MCF 10A (cell line): ENCODE measurements at places on chromosomes 1 and 21.

GRCh38 chr1:56961426-56961825 lies 4.4 kb downstream of the C8B start:
- no peak for DNase-seq

DNA sequence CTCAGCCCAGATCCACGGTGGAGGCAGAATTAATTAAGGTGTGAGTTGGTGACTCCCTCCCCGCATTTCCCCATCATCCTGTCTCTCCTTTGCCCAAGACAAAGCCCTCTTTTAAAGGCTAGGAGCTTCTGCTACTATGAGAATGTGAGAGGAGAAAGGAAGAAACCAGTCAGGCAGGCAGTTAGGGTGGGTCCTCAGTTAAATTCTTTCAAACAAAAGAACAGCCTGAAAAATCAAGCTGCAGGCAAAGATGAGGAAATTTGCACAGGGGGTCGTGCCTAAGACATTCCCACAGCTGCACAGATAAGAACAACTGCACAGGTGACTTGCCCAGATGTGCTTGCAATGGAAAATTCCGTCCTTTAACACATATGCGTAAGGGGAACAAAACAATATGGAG lies 47.6 kb downstream of the SERTAD4 start:
- no peak for DNase-seq

GRCh38 chr1:161088587-161089110 lies 709 bp downstream of the NECTIN4 start:
- peak; percentile 42 for DNase-seq

GRCh38 chr1:181221078-181221477 lies 132.6 kb downstream of the IER5 start:
- no peak for DNase-seq

- DNase-seq: no peak
These were observed 36.7 kb downstream of the DNASE2B start for GRCh38 chr1:84434801-84435549.

DNA sequence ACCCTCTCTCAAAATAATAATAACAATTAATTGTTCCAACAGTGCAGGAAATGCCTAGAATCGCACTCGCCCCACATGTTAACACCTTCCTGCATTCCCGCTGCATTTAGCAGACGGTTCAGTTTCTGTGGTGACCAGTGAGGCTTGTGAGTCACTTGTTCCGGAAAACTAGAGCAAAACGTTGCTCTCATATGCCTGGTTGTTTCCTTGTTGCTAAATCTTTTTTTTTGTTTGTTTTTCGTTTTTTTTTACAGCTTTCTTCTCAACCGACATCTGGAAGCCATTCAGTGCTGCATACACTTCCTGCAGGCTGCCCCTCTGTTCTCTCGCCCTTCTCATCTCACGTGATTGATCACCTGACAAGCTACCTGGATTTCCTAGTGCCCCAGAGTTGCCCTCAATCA lies 56.9 kb upstream of the TMPRSS2 start:
- peak; percentile 67 for DNase-seq

GRCh38 chr1:98704474-98704873 lies 43.0 kb downstream of the SNX7 start:
- DNase-seq: no peak

- no peak for DNase-seq
These were observed 1.9 kb upstream of the HSPB7 start for GRCh38 chr1:16019644-16020277.

GRCh38 chr1:99614728-99615127 lies 31.2 kb upstream of the PALMD start:
- no peak for DNase-seq
